Effector memory CD8-positive, alpha-beta T cell (primary cell): ENCODE measurements at places on chromosomes 3 and 15.

GRCh38 chr3:197680955-197681521, 55.7 kb downstream of the RUBCN start:
- DNase-seq: no peak

GRCh38 chr3:42991341-42992315, 12.5 kb downstream of the GASK1A start:
- DNase-seq: no peak

DNA sequence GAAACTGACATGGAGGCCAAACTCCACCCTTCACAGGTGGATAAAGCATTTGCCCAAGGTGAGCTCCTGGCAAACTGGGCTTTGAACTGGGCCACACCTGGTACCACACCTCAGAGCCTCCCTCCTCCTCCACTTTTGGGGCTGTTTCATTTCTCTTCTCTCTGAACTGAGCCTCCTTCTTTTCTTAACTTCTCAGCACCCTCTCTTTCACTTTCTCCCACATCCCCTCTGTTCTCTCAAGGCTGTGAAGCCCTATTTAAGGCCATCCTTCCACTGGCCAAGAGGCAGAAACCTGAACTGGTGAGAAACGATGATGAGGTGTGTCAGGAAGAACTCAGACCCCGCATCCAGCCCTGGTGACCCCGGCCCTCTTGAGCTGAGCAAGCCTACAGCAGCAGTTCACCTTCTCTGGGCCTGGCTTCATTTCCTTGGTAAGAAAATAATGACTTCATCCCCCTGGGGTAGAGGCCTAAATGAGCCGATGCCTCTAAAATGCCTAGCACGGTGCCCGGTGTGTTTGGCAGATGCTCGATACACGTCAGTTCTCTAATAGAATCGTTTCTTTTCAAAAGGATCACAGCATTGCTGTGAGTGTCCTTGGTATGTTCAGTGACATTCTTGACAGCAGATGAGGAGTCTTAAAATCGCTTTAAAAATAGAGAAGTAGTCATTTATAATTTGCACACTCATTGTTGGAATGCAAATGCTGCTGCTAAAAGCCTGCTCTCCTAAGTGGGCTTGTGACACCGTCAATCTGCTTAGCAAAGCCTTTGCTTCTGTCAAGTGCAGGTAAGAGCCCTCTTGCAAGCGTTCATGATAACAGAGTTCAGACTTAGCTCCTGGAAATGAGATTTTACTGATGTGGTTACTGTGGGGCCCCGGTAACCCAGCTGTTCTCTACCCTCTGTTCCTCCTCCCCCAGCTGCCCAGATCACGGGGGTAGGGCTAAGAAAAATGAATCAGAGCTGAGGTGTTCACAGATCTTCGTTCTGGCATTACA, 97.7 kb upstream of the ATP2B2 start:
- DNase-seq: peak; percentile 31

- DNase-seq: no peak
These were observed 29.0 kb downstream of the MFN1 start for GRCh38 chr3:179376474-179376873.

DNA sequence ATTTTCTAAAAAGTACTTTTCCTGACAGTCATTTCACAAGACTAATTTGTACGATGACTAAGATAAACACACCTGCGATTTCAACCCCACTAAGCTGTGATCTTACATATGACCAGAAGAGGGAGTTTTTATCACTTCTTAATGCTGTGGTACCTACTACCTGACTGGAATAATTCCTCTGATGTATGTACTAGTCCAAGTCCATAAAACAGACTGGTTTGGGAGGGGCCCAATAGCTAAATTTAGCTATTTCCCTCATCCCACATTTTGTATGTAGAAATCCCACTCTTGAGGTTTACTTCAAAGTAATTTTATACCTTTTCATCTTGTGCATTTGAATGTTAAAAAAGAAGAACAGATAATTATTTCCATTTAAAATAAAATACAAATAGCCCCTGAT, 49.7 kb upstream of the SCAANT1 start:
- DNase-seq: no peak

- no peak for DNase-seq
These were observed 100.2 kb upstream of the FAM3D start for GRCh38 chr3:58766587-58767282.

GRCh38 chr15:65423976-65424679, 1.4 kb upstream of the IGDCC4 start:
- no peak for DNase-seq

DNA sequence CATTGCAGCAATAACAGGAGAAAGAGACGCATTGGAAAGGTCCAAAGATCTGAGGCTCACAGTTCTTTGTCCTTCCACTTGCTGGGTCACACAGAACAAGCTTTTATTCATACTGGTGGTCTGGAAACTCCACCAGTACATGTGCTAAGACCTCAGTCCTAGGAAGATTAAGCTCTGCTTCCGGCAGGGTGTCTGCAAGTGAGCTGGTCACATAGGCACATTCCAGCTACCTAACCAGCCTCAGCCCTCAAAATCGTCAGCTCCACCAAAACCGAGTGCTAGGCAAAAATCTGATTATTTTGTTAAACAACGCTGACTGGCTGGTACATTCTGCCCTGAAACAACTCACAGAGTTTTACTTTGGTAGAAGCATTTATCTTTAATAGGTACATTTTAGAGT, 2.2 kb downstream of the ZBED2 start:
- DNase-seq: no peak

- DNase-seq: no peak
These were observed 164.1 kb upstream of the STRIT1 start for GRCh38 chr3:155457591-155457990.
